ENCODE measurements at places on chromosomes 7 and 10. TPM values are rescaled to one million over a fixed set of nuclear protein-coding genes. Genes with fewer than 3 reads are reported as not detected.

DIP2C gene
- total RNA-seq: 40.9 TPM

OLAH gene
- 0.26 TPM for total RNA-seq

TMEM225B gene
- total RNA-seq: 0.52 TPM

ITGA8 gene
- total RNA-seq: 43.7 TPM

OR2A25 gene
- not detected for total RNA-seq
